Lower leg skin (tissue), 4 donors: ENCODE measurements at places on chromosomes 12 and 14. TPM values are rescaled to one million over a fixed set of nuclear protein-coding genes. Genes with fewer than 3 reads are reported as not detected.

GRCh38 chr14:54166049-54166950 lies 209.7 kb upstream of the BMP4 start:
- no peak for DNase-seq

- peak; percentile 28 for DNase-seq
Observed at GRCh38 chr14:58749066-58749669, 111.4 kb downstream of the DACT1 start.

DNA sequence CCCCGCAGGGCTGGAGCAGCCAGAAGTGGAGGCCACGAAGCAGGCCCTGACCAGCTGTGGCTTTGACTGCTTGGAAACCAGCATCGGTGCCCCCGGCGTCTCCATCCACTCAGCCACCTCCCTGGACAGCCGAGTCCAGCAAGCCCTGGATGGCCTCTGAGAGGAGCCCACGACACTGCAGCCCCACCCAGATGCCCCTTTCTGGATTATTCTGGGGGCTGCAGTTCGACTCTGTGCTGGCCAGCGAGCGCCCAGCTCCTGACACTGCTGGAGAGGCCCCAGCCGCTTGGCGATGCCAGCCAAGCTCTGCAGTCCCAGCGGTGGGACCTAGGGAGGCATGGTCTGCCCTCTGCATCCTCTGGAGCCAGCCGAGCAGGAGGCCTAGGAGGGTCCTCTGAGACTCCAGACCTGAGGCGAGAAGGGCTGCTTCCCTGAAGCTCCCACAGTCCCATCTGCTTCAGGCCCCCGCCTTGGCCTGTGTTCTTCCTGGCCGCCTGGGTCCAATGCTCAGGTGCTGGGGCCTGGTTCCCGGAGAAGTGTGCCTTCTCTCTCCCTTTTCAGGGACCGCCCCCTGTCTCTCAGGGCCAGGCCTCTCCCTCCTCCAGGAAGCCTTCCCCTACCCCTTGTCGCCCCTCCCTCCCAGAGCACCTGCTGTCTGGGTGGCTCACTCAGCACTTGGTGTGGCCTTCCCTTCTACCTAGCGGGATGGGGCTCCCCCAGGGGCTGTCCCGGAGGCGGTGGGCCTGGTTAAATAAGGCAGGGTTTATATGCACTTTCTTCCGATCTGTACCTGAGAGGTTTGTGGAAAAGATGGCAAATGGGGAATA lies 23.0 kb downstream of the MVK start:
- no peak for DNase-seq

GRCh38 chr12:116697305-116697704 lies 40.6 kb downstream of the SPRING1 start:
- peak; percentile 76 for DNase-seq

GRCh38 chr14:33992274-33993007 lies 41.6 kb upstream of the EGLN3 start:
- no peak for DNase-seq

Gene AVPR1A
- total RNA-seq, result 2.6 TPM

- no peak for DNase-seq
Observed at GRCh38 chr12:26226629-26227360, 31.4 kb downstream of the SSPN start.

DNA sequence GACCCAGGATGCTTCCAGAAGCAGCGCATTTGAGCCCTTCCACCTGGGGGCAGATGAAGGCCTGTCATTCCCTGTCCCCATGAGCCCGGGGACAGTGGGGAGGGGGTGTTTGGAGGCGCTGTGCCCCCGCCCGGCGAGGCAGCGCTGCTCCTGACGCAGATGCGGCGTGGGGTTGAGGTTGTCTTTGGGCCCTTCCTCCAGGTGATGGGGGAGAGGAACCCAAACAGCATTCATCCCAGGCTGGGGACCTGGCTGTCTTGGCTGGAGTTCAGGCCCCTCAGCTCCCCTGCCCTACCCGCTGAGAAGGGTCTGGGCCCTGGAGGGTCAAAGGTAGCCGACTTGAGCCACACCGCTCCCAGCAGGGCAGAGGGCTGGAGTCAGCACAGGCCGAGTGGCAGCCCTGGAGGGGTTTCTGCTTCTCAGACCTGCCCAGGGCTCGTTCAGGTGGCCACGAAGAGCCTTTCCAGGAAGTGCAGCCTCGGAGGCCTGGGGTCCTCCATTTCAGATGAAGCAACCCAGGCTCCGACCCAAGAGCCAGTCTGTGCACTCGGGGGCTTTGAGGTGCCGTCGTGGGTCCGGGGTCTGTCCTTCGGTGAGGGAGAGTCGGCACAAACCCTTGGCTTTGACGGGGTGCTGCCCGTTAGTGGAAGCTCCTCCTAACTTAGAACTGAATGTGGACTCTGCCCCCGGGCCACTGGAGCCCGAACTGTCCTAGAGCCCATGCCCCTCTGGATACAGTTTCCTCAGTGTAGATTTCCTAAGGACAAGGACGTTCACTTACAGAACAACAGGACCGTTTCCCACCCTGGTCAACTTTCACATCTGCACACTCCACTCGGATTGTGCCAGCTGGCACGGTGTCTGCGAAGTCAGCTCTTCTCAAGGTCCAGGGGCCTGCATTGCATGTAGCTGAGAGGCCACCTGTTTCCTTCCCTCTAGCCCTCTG lies 16.1 kb downstream of the ACADS start:
- no peak for DNase-seq

DNA sequence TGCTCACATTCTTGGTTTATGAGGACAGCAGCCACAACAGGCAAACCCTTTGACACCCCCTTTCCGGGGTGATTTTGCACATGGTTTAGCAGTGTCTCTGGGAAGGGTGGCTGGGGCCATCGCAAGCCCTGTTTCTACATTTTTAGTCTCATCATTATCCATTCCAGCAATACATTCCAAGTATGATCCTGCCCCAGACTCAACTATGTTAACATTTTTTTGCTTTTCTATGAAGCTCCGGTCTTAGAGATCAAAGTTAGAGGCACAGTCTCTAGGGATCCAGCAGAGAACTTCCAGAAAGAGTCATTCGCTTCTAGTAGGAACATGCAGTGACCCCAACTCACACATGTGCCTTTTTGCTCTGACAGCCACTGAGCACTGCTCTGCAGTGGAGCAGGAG lies 130.9 kb downstream of the TBX5 start:
- no peak for DNase-seq

DNA sequence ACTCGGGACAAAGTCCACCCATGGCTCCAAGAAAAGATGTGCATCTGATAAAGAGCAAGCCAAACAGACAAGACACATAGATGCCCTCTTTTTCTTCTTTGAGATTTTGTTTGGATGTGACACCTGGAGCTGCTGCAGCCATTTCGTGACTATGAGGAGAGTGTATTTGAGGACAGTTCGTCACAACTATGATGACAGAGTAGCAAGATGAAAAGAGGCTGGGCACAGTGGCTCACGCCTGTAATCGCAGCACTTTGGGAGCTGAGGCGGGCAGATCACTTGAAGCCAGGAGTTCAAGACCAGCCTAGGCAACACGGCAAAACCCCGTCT lies 21.5 kb downstream of the LGMN start:
- DNase-seq, result no peak

- DNase-seq, result no peak
Observed at GRCh38 chr12:39804479-39804878, 184.9 kb upstream of the ABCD2 start.

DNA sequence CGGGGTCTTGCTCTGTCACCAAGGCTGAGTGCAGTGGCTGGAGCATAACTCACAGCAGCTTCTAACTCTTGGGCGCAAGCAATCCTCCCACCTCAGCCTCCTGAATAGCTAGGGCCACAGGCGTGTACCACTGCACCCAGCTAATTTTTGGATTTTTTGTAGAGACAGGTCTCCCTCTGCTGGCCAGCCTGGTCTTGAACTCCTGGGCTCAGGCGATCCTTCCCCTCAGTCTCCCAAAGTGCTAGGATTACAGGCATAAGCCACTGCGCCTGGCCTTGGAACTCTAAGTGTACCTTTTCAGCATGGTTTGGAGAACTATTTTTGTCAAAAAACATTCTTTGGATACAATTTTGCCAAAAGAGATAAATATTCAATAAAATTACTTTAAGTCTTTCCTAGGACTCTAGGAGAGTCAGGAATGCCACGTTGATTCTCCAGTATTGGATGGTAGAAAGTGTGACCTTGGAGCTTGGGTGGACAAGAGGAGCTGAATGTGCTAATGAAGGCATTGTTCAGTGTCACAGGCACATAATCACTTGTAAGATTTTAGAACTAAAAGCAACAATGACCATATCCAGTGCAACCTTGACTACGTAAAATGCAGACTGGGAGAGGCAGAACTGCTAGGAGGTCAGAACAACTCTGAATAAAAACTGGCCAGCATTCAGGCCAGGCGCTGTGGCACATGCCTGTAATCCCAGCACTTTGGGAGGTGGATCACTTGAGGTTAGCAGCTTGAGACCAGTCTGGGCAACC lies 2.8 kb downstream of the SRSF9 start:
- DNase-seq, result no peak

- no peak for DNase-seq
Observed at GRCh38 chr14:77151918-77152588, 10.5 kb upstream of the ZDHHC22 start.

- no peak for DNase-seq
Observed at GRCh38 chr14:104247336-104248202, 109.2 kb downstream of the KIF26A start.

Gene ZNF891
- 1.0 TPM for total RNA-seq

GRCh38 chr12:79186506-79186905 lies 321.9 kb downstream of the SYT1 start:
- DNase-seq, result no peak

Gene SLC17A8
- not detected for total RNA-seq

Gene FAM186B
- total RNA-seq, result 1.1 TPM

DNA sequence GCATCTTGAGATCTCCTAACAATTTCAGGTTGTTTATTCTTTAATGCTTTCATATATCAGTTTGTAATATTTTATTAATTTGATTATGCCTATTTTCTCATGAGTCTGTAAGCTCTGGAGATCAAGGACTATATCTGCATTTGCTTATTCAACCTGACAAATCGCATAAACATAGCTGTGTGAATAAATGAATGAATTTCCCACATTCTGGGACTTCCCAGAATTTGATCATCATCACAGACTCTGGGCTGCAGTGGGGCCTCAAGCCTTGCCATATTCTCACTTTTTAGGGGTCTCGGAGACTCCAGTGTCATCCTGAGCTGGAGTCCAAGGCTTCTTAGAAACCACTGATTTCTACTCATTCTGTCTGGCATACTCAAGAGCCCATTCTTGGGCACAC lies 180.5 kb downstream of the DAD1 start:
- DNase-seq, result no peak

DNA sequence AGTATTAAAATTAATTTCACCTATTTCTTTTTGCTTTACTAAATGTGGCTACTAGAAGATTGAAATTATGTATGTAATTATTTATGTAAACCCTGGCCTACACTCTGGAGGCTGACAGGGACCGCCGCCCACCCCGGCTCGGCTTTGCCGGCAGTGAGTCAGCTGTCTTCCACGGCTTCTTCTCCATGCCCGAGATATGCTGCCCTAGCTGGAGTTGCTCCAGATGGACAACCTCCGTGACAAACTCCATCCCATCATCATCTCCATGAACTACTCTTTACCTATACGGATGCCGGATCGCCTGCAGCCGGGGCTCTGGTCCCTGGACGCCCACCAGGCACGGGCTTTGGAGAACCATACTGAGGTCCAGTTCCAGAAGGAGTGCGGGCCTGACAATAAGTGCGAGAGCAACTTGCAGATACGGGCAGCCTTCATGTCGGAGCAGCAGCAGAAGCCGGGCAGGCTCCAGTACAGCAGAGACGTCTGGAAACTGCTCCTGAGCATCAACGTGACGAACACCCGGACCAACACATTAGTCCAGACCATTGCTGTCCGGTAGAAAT lies 86.9 kb upstream of the NID2 start:
- DNase-seq, result no peak

Gene DIP2B
- 66.6 TPM for total RNA-seq

Gene TAS2R13
- total RNA-seq, result 0.80 TPM

Gene RFLNA
- 0.91 TPM for total RNA-seq

Gene AHNAK2
- total RNA-seq, result 737 TPM

Gene ISM2
- total RNA-seq, result not detected

DNA sequence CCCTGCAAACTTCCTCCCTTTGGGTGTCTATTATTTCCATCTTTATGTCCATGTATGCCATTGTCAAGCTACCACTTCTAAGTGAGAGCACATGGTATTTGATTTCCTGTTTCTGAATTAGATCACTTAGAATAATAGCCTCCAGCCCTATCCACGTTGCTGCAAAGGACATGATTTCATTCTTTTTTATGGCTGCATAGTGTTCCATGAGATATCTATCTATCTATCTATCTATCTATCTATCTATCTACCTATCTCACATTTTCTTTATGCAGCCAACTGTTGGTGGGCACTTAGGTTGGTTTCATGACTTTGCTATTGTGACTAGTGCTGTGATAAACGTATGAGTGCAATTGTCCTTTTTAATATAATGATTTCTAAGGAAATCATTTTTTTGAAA lies 11.2 kb upstream of the MRPL42 start:
- DNase-seq, result no peak

GRCh38 chr14:99419905-99420304 lies 60.8 kb downstream of the SETD3 start:
- no peak for DNase-seq

DNA sequence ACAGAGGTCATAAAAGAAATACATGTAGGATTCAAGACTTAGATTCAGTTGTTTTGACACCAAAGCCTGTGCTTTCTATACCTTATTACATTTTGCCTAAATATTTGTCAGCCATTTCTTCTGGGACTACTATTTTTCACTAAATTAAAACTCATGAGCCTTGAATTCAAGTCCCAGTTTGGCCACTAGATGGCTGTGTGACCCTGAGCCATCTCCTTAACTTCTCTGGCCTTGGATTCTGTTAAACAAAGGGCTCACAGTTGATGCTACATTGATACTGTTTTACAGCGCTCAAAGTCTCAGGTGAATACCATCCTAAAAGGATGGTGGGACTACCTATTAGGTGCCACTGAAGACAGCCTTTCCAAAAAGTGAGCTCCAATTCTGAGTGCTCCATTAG lies 39.6 kb upstream of the CCDC198 start:
- no peak for DNase-seq

DNA sequence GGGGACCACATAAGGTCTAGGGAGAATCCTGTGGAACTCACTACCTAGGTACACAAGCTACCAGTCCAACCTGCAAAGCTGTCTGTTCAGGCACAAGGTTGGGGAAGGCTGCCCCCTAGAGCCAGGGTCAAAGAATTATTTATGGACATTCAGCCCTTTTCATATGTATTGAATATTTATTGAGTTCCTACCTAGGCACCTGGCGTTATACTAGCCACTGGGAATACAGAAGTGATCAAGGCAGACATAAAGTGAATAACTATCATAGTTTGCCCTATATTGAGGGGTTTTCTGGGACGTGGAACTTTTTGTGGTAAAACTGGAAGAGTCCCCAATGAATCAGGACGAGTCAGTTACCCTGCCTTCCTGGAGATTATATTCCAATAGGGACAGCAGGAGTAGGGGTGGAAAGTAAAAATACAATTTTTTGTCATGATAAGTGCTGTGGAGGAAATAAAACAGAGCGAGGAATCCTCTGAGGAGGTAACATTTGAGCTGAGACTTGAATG lies 5.8 kb upstream of the SLC48A1 start:
- DNase-seq, result no peak

Gene SPX
- not detected for total RNA-seq

DNA sequence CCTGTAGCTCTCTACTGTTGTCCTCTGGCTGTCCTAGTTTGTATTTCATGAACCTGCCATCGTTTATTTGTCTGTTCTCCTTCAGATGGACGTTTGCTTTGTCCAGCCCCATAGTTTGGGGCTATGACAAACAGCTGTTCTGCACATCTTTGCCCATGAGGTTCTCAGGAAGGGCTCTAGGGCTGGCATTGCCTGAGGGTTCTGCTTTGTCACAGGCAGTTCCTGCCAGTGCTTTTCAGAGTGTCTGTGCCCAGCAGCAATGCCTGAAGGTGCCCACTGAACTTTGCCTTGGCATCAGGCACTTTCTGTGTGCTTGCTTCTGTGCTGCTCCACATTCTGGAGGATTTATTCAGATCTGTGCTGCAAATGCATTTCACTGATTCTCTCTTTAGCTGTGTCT lies 361.3 kb downstream of the TMEM121 start:
- DNase-seq, result peak; percentile 21

Gene CHMP4A
- 50.3 TPM for total RNA-seq
